Hypothalamus (tissue), 51 donors: ENCODE measurements at places on chromosomes 6 and 20.
A peak's percentile ranks its signal among the peaks of the same experiment; 100 is the strongest.

DNA sequence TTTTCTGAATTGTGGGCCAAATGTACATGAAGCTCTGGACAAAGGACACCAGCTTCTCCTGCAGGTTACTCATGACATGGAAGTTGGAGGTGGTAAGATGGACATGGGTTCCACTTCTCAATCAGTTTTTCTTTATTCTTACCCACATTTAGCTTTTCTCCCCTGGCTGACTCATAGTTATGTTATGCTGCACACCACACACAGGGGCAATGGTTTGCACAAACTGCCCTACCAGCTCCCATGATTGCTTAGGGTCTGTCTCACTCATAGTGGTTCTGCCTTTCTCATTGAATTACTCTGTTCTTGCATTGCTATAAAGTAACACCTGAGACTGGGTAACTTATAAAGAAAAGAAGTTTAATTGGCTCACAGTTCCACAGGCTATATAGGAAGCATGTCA is 4.5 kb upstream of the CD109 start:
- no peak for DNase-seq

GRCh38 chr6:56927538-56928453 is 27.1 kb upstream of the BEND6 start:
- DNase-seq = no peak

- peak; percentile 1 for DNase-seq
Observed at GRCh38 chr6:96760153-96760687, 77.1 kb downstream of the GPR63 start.

DNA sequence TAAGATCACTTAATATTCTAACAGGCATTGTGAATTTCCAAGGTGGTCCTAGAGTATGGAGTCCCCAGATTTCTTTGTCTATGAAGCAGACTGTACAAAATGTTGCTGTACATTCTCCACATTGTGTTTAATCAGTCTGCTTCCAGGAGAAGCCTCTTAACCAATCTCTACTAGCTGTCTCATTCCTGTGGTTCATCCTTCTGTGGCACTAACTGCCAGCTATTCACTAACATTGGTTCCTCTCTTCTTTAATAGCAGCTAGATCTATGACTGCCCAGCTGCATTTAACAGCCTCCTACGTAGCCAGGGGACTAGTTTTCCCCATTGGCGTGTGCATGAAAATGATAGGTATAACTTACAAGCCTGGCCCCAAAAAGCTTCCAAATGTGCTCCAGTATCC is 395.4 kb downstream of the SAMD5 start:
- no peak for DNase-seq

GRCh38 chr6:170272341-170273065 is 18.4 kb downstream of the DLL1 start:
- no peak for DNase-seq

- no peak for DNase-seq
Observed at GRCh38 chr6:168179133-168179532, 100.1 kb upstream of the FRMD1 start.

GRCh38 chr6:100447900-100448748 is 16.6 kb downstream of the SIM1 start:
- DNase-seq = no peak

DNA sequence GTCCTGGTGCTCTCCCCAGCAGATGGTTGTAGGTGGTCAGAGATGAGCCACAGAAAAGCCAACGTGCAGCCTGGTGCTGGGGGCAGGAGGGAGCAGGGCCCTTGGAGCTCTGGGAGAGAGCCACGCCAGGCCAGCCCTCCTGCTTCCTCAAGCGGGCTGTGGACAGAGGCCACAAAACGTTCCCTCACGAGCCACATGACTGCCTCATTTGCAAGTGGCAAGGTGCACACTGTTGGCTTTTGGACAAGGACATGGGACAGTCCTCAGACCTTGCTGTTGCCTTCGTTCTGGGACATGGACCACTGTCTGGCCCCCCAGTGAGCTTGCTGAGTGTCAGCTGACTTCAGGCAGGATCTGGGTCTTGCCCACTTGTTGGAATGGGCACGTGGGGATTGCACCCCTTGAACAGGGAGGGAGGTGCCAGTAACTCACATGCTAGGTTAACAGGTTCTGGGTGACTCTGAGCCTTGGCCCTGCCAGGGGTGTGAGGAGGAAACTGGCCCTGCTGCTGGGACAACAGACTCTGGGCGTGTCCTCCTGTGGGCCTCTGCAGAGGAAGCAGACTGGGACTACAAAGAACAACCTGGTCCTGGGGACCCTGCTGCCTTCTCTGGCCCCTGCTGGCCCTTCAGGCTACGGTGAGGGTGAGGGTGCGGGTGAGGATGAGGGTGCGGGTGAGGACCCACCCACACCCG is 2.6 kb downstream of the SLCO4A1 start:
- DNase-seq = no peak

- no peak for DNase-seq
Observed at GRCh38 chr6:45462190-45463134, 84.7 kb upstream of the SUPT3H start.

- no peak for DNase-seq
Observed at GRCh38 chr6:36113703-36114102, 16.6 kb upstream of the MAPK13 start.

GRCh38 chr6:145729887-145730286 is 5.4 kb downstream of the EPM2A start:
- DNase-seq = no peak

GRCh38 chr6:141848029-141848890 is 284.5 kb upstream of the GJE1 start:
- DNase-seq = no peak

- DNase-seq = peak; percentile 11
Observed at GRCh38 chr6:119348096-119348747, 1.3 kb downstream of the MAN1A1 start.

- DNase-seq = no peak
Observed at GRCh38 chr6:63352069-63352543, 32.3 kb upstream of the LGSN start.

- DNase-seq = no peak
Observed at GRCh38 chr6:83893024-83893423, 33.5 kb downstream of the CYB5R4 start.

- DNase-seq = peak; percentile 53
Observed at GRCh38 chr20:19688031-19688806, 69.8 kb upstream of the RIN2 start.

GRCh38 chr6:150452428-150453243 is 83.8 kb downstream of the IYD start:
- no peak for DNase-seq

DNA sequence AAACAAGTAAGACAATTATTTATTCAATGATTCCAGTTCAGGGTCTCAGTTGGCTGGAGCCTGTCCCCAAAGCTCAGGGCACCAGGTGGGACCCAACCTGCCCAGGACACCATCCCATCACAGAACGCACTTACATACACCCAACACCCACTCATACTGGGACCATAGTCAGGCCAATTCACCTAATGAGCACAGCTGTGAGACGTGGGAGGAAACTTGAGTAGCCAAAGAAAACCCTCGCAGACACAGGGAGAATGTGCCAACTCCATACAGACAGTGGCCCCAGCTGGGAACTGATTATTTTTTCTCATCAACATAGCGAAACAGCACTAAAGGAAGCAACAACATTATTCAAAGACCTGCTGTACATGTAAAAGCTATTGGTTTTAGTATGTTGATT is 58.6 kb upstream of the DOK5 start:
- no peak for DNase-seq

DNA sequence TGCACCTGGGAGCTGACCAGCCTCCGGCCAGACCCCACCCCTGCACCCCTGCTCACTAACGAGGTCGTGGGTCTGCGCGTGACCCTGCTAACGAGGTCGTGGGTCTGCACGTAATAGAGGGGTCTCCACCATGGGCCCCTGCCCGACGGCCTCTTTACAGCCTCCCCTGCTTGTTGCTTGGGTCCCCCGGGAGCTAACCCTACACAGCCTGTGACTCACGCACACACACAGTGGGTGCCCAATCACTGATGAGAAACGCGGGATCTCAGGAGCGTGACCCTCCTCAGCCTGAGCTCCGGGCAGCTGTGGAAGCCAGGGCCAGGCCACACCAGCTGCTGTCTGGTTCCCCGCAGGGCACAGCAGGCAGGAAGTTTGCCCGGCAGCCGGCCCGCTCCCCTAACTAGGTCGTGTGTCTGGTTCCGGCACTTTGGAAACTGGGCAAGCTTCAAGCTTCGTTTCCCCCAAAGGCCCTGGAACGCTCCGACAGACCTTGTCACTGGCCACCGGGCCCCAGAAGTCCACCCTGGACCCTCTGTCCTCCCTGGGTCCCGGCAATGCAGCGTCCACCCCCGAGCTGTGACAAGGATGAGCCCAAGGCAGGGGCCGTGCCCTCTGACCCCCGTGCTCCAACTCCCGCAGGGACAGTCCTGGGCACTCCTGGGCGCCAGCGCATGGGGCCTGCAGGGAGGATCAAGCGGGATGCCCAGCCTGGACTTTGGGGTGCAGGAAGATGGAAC is 767 bp downstream of the PTK6 start:
- DNase-seq = no peak

GRCh38 chr6:139109558-139109957 is 25.3 kb upstream of the HECA start:
- no peak for DNase-seq

- no peak for DNase-seq
Observed at GRCh38 chr6:139368661-139369060, 5.8 kb downstream of the CITED2 start.

- DNase-seq = no peak
Observed at GRCh38 chr6:170072246-170072645, 218.6 kb downstream of the DLL1 start.

GRCh38 chr6:26556263-26557070 is 18.3 kb downstream of the HMGN4 start:
- no peak for DNase-seq

DNA sequence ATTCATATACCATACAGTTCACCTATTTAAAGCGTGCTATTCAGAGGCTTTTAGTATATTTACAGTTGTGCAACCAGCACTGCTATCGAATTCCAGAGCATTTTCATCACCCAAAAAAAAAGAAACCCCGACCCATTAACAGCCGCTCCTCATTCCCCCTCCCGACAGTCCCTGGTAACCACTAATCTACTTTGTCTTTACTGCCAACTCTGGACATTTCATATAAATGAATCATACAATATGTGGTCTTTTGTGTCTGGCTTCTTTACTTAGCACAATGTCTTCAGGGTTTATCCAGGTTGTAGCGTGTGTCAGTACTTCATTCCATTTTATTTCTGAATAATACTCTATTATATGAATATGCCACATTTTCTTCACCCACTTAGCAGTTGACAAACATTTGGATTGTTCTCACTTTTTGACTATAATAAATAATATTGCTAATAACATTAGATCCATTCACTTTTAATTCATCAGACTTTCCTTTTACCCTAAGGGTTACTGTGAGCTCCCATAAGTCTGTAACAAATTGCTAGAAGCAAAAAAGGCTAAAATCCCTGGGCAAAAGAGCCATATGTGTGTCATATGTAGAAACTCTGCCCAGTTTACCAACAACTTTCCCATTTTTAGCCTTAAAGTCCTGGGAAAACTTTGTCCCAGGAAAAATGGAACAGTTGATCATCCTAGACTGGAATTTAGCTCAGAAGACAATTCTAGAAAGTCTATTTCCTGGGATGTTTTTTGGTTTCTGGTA is 23.2 kb upstream of the ROS1 start:
- no peak for DNase-seq

- no peak for DNase-seq
Observed at GRCh38 chr6:110799189-110799588, 16.1 kb downstream of the CDK19 start.

DNA sequence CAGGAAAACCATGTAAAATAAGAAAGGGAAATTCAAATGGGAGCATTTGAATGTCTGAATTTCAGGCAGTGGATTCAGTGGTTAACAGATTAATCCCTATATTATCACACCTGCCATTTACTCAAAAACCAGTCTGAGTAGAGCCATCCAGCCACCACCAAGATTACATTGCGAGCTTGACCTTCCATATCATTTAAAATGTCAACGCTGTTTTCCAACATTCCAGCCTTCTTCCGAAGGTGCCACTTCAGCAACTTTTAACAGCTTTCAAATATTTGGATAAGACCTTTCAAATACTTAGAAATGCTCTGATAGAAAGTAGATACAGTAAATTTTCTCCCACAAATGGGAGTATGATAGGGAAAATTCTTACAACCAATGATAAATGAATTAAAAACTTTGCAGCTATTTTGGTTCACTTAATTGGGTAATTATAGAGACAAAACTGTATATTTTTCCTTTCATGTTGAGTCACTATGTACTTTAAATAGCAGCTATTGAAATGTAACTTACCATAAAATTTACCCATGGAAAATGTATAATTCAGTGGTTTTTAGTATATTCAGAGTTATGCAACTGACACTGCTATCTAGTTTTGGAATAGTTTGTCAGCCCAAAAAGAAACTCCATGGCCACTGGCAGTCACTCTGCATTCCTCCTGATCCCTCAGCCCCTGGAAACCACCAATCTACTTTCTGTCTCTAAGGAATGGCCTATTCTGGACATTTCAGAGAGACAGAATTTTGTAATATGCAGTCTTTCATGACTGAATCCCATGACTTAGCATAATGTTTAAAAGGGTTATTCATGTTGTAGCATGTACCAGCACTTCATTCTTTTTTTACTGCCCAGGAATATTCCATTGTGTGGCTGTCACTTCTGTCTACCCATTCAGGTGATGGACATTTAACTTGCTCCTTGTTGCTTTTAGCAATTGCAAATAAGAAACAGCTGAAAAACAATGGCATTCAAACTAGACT is 21.5 kb downstream of the EZR start:
- DNase-seq = no peak

GRCh38 chr6:32139590-32139989 is 9.5 kb upstream of the FKBPL start:
- DNase-seq = no peak

GRCh38 chr20:44017905-44018258 is 103.2 kb downstream of the TOX2 start:
- no peak for DNase-seq

DNA sequence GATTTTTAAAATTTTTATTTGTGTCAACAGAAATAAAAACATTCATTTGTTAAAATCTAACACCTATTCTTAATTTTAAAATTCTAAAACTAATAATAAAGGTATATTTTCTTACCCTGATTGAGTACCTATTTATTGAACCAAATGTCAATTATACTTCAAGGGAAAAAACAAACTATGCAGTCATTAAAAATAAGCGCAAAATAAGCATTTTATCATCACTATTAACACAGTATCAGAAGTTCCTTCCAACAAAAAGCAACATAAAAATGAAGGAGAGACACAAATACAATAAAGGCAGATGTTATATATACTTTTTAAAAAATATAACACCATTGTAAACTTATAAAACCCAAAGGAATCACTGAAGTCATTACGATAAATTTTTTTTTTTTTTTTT is 52.7 kb downstream of the ZHX3 start:
- no peak for DNase-seq
